Breast epithelium (tissue), 4 donors: ENCODE measurements at places on chromosomes 1 and 21.

DNA sequence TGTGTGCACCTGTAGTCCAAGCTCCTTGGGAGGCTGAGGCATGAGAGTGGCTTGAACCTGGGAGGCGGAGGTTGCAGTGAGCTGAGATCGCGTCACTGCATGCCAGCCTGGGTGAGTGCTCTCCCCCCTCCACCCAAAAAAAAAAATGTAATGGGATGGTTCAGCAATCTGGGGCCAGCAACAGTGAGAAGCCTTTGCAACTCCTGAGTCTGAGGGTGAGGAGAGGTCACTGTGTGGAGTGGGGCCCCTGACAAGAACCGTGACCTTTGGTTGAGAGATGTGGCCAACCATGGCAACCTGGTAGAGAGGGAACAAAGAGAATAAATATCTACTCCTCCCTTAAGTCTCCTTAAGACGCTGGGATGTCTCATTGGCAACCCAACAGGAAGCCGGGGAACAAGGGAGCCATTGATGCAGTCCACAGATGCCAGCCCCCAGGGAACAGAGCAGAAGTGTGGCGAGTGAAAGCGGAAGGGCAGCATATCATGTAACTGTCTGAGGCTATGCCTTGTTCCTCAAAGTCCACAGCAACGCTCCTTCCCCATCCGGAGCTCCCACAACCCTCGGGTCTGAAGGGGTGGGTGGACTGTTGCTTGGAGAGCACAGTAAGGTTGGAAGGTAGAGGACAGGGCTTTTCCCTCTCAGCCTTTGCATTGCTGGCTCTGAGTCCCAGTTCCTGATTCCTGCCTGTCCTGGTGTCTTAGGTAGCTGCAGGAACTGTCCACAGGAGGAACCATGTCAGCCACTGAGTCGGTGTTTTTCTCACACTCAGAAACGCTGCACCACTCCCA lies 8.3 kb downstream of the TRNP1 start:
- DNase-seq: peak; percentile 72

GRCh38 chr21:28235169-28235895 lies 757.3 kb downstream of the LTN1 start:
- no peak for DNase-seq

GRCh38 chr1:204274446-204274845 lies 60.7 kb upstream of the GOLT1A start:
- DNase-seq: no peak

- no peak for DNase-seq
These were observed 39.5 kb upstream of the ZNF124 start for GRCh38 chr1:247211339-247211738.

DNA sequence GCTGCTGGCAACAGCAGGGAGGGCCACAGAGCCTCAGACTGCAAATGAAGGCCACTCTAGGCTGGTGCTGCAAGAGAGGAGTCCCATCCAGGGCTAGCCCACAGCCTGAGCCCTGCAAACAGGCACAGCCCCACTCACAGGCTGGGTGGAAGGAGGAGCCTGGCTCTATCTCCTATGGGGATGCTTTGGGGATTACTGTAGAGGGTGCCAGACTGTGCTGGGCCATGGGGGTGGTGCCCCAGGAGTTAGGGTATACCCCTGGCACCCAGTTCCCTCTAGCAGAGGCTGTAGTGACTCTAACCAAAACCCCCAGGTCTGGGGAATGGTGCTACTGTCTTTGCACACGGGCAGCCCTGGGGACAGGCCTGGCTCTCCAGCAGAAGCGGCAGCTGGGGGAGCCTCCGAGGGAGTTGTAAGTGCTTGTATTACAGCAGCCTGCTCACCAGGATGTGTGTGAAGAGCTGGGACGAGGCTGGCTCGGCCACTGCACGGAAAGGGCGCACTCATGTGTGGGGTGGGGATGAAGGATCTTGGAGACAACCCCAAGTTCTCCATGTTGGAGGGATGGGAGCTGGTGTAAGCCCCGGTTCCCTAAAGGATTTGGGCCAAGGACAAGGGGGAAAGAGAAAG lies 23.4 kb upstream of the EVA1B start:
- DNase-seq: no peak

DNA sequence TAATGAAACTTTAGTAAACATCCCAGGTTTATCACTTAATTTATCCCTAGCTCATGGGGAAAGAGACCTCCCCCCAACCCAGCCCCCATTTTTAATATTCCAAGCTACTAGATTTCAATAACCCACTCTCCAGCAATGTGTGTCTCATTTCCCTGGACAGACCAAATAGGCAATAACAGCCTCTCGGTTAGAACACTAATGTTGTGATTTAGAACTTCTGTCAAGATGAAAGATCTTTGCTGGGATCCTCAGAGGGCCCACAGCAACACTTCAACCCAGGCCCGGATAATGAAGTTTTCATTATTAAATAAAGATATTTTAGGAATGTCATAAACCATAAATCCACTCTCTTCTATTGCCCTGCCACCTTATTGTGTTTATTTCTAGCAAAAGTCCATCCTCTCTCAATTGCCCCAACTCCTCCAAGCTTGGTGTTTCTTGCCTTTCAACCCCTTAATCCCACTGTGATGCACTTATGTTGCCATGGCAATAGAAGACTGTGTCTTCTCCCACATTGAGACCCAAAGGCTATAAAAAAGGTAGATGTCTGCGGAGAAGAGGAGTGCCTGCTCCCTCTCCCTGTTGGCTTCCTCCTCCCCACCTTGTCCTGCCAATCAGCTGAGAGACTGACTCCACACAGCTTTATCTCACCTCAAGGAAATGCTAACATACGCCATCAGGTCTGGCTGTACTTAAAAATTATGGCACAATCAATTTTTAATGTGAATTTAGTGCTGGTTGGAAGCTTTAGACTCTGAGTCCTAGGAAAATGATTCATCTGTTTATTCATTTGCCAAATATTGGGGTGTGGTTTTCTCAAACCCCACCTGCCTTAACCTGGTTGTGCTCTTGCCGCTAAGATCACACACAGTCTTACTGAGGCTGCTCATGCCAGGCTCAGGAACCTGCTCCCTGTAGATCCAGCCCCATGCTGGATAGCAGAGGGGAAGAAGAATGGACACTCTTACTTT lies 258.3 kb upstream of the CAMK1G start:
- no peak for DNase-seq

DNA sequence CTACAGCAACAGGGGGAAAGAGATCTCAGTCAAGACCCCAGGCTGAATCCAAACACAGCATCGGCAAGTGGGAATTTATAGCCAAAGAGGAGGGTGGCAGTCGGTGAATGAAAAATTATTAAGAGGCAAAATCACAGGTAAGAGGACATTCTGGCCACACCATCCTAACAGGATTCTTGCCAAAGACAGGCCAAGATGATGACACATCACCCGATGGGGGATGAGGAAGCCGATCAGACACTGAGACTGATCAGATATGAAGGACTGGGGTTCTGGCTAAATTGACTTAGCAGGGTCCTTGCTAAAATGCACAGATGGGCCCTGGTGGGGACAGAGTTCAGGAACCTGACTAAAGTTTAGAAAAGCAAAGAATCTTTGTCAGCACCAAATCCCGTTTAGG lies 402.2 kb downstream of the SMYD3 start:
- no peak for DNase-seq

DNA sequence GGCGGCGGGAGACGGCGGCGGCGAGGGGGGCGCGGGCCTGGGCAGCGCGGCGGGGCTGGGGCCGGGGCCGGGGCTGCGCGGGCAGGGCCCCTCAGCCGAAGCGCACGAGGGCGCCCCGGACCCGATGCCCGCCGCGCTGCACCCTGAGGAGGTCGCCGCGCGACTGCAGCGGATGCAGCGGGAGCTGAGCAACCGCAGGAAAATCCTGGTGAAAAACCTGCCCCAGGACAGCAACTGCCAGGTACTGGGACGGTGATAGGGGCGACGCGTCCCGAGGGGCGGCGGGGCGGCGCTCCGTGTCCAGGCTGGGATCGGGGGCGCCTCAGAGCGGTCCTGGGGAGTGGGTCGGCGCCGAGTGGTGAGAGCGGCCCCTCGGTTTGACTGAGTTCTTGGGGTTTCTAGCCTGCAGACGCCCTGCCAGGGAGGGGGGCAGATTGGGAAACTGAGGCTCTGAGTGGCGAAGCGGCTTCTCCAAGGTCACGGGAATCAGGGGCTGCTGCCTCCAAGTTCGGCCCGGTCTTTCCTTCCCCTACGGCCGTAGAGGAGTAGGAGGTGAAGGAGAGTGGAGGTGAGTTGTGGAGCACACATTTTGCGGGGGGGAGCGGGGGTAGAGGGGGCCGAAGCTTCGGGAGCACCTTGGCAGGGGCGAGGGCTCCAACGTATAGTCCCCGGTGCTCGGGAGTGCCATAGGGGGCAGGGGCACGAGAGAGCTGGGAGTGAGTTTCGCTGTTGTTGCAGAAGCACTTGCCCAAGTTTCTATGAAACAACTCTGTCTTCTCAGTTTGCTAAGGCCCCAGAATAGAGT lies 508 bp downstream of the RAVER2 start:
- no peak for DNase-seq

GRCh38 chr1:26391450-26391849 lies 18.9 kb upstream of the ZNF683 start:
- DNase-seq: no peak

DNA sequence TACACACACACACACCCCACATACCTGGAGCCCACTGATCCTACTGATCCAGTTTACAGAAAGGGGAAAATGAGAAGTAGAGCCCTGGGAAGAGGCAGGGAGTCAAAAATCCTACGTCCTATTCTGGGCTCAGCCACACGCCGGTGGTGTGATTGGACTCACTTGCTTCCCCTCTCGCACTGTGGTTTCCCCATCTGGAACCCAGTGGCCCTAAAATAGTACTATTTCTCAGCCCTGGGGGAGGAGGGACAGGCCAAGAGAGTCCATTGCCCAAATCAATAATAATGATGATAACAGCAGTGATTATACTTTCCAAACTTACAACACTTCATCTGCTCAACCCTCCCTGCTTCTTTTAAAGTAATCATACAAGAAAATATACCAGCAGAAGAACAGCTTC lies 2.9 kb upstream of the PIGR start:
- no peak for DNase-seq

- DNase-seq: no peak
These were observed 5.5 kb upstream of the CD244 start for GRCh38 chr1:160868141-160868540.
